ENCODE measurements at places on chromosomes 11 and 22. TPM values are rescaled to one million over a fixed set of nuclear protein-coding genes. Genes with fewer than 3 reads are reported as not detected.

DNA sequence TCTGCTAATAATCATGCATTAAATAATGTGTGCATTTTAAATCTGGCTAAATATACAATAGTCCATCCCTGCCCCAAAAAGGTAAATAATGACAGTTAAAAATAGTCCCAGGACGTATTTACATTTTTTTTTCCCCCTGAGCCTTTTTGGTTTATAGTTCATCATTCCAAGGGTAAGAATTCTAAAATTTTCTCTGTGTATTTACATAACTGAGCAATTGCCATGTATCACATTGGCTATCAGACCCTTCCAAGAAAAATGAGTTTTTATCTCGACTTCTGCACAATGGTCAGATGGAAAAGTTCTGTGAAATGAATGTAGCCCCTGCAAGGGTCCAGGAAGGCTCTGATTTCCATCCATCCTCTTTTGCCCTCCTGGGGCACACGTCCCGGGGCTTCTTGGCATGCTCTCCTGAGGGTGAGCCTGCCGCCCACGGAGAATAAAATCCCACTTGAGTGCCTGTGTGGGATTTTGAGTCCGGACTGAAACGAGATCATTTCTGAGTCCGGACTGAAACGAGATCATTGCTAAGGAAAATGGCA lies 94.1 kb upstream of the ANO1 start:
- DNase-seq = no peak

- DNase-seq = no peak
Measured at GRCh38 chr11:66036334-66036710, 10.0 kb upstream of the CATSPER1 start.

DNA sequence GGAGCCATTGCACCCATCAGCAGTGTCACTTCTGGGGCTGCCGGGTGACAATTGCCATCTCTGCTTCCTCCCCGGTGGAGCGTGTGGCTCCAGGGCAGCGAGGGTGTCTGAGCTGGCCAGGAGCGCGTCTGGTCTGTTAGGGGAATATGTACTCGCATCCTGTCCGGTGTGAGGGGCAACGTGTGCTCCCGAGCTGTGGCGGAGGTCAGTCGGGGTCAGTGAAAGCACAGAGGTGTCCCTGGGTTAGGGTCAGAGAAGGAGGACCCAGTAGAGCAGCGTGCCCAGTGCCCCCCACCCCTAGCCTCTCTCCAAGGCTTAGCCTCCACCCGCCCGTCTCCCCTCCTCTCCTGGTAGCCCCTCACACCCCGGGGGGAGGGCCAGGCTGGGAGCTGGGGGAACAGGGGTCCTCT lies 1.5 kb downstream of the CLCF1 start:
- no peak for DNase-seq

DNA sequence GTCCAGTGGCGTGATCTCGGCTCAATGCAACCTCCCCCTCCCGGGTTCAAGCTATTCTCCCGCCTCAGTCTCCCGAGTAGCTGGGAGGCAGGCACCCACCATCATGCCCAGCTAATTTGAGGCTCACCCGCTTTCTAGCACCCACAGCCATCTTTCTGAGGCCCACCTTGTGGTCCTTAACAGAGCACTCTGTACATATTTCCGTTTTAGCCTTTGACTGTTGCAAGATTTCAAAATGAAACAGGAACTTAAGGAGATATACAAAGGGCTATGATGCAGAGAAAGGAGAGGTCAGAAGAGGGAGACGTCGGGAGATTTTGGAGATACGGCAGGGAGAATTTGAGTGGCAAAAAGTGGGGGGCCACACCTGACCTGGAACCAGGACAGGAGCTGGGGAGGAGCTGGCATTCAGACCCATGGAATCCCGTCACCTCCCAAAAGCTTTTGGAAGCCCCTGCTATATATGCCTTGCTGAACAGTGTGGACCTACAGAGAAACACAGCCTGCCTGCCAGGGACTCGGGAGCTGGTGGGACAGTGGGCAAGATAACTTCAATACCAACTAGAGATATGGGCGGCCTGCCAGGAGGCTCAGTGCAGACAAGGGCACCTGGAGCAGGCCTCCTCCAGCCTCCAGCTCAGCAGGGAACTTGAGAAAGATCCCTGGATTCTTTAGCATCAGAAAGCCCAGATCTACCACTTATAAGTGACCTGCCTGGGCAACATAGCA lies 8.0 kb upstream of the CLCF1 start:
- DNase-seq = no peak

GRCh38 chr11:111308140-111308539 lies 9.8 kb downstream of the POU2AF3 start:
- DNase-seq = peak; percentile 85

IGLL5 gene
- total RNA-seq = 0.23 TPM
